Stimulated activated CD4-positive, alpha-beta T cell treated with anti-CD3 and anti-CD28 coated beads, Interleukin-12 subunit alpha, Interleukin-12 subunit beta, amount 100 ng/mL, for 48 hours (primary cell): ENCODE measurements at places on chromosomes 3 and 15.

DNA sequence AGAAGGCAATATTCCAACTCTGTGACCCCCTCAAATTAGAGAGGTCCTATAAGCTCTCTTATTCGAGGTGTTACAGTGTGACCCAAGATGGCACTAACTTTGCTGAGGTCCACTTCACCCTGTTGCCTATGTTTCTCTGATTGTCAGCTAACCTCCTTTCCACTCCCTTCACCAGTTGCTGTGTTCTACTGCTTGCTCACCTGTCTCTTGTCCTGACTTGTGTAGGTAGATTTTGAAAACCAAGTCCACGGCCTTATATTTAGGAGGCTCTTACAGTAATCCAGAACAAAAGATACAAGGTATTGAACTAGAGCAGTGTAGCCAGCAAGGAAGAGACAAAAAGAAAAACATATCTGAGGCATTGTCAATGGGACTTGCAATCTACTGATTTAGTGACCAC, 20.1 kb upstream of the GSK3B start:
- no peak for DNase-seq

DNA sequence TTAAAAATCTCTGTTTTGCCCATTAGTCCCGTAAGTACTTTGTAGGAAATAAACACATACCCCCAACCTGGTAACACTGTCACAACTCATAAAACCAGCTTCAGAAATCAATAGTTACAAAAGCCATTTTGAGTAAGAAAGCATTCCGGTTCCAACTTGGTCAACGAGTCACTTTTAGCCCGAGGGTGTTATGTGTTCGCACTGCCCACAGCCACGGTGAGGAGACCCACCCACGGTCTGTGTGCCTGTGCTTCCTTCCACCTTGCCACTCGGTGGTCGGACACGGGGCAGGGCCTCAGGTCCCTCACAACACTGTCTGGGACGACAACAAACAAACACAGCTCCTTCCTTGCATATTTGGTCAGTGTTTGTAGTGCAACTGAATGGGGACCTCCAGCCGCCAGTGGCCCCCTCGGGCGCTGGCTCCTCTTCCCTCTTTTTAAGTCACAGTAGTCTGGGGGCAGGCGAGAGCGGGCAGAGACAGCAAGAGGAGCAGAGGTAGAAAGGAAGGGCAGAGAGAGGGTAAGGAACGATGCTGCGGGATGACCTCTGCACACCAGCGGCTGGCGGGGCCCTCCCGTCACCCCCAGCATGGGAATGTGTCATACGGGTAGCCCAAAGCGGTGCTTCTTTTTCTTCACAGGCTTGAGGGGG, 5.2 kb upstream of the MUSTN1 start:
- no peak for DNase-seq

- no peak for DNase-seq
These were observed 114.1 kb upstream of the FRMD4B start for GRCh38 chr3:69499899-69500421.

- DNase-seq: no peak
These were observed 14.5 kb upstream of the ISLR start for GRCh38 chr15:74158855-74159650.
